Caudate nucleus (tissue), 63 donors: ENCODE measurements at places on chromosomes 4 and X.

DNA sequence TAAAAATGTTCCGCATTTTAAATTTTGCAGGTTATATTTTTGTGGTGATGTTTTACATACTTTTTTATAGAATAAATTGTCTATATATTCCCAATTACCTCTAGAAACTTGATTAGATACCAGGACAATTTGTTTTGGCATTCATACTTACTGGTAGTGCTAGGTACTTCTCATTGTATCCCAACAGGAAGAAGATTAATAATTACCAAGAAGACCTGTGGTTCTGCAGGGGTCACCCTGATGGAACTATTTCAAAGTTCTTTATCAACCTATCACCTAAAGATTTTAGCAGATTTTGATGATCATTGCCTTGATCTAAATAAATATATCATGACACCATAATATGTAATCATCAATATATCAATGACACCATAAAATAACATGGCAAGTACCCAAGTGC, 22.5 kb upstream of the FAM9A start:
- no peak for DNase-seq

DNA sequence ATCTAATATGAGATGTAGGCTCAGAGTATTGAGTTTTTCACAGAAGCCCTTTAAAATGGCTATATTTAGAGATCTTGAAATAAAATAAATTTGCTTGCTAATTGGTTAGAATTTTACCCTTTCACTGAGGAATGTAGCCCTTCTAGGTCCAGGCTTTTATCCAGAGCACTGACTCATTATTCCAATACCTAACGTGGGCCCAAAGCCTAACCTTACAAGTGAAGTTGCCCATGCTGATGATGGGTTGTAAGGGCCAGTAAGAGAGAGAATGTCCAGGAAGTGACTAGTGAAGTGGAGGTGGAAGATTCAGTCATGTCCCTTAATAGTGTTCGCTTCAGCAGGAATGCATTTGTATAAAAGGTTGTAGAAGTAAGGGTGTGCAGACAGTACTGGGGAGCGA, 155.9 kb downstream of the STIM2 start:
- DNase-seq = no peak

DNA sequence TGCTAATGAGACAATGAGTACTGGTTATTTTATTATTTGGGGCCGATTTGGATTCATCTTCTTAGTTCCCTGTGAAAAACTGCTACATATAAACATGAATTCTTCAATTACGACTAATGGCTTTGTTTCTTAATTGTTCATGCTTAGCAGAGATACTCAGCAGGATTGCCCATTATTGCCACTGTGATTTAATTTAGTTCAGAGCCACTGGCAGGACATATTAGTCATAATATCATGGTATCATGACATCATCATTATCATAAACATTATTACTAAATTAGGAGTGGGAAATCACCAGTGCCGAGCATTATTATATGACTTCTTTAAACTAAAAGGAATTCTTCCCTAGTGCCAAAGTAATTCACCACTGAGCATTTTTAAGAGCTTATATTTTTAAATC, 201.4 kb downstream of the SPOCK3 start:
- no peak for DNase-seq

DNA sequence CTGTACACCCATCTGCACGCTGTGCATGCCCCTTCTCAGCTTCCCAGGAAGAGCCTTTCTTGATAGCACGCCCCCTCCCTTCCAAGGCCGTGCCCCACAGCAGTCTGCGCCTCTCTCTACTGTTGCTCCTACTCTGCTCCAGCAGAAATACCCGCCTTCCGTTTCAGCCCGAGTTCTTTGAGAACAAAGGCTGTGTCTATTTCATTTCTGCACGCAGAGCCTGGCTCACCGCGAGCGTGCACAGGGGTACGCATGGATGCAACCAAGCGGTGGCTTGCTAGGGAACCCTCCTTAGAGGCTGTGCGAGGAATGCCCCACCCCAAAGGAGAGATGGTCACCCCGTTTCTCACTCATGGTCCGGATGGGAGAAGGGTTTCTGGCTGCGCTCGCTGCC, 485 bp downstream of the AADAT start:
- DNase-seq = peak; percentile 51

DNA sequence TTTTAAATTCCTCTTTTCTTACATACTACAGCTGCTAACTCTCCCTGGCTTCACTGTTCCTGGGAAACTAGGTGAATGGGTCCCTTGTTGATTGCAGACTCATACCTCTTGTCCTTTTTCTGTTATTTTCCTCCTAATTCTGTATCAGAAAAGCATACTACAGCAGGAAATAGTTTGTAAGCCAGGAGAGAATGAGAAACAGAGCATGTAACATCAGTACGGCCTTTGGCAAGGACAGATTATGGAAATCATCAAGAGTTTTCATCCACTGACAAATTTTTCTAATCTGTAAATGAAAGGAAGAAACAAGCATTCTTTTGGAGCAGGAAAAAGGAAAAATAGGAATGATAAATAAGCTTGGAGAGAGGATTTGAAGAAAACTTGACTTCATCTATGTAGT, 239.2 kb downstream of the ANTXR2 start:
- no peak for DNase-seq

DNA sequence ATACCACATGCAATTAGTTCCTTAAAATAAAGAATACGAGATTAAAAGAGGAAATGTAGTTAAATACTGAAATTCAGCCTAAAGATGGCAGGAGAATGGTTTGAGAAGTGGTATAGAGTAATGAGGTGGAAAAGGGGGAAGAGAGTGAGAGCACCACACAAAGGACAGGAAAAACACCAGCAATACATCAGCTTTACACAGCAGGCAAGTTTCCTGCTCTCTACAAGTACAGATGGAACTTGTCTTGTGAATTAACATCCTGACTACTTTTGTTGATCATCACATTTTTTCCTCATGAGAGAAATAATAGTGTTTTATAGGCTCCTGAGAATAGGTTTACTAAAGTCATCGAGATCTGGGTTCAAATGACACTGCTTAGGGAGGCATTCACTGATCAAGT, 2.9 kb upstream of the UNC5C start:
- no peak for DNase-seq

- no peak for DNase-seq
Measured at GRCh38 chr4:41060352-41061334, 153.7 kb downstream of the APBB2 start.

GRCh38 chr4:118732591-118733330, 47.6 kb downstream of the METTL14 start:
- DNase-seq = no peak

DNA sequence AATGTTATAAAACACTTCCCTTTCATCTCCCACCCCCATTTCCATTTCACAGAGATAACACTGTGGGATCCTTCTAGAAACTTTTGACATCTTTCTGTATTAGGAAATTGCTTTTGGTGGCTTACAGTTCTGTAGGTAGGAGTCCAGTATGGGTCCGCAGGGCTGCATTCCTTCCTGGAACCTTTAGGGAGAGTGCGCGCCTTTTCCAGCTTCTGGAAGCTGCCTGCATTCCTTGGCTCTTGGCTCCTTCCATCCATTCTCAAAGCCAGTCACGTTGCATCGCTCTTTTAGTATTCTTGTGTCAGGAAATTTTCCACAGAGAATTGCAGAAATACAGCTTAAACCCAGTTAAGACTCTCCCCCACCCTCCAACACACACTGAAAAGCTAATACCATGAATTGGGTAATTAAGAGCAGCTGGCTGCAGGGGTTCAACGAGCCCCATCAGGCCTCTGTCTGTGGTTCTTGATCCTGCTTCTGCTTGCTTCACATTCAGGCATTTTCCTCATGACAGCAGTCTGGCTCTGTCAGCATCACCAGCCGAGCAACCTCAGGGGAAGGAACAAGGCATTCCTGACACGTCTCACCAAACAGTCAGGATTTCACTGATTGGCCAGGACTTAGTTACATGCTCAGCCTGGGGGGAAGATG, 48.8 kb downstream of the SEPTIN11 start:
- DNase-seq = no peak

DNA sequence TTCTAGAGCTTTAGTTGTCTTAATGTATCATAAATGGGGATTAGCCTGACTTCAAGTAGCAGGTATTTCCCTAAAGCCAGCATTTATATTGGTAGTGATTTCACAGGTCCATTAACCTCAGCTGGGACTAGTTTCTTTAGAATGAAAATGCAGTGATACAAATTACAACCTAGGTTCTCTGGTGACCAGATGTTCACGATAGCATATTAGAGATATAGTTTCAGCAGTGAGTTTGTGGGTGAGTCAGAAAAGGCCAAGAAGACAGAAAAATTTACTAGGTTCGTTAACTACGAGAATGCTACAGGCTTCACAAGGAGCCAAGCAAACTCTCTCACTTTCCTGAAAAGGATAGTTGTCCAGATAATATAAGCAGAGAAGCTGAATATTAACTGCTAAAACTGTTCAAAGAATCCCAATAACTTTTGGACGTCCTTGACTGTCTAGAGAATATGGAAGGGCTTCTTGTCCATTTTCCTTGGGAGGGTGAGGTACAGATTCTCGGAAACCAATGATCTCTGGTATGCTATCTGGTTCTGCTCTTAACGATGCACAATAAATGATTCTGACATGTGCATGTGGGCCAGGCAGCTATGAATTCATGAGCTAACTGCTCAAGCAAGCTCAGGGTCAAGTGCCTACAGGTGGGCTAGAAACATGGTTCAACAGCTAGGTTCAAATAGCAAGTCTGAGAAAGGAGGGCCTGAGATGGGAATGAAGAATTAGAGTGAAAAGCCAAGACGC, 6.0 kb upstream of the SPCS3 start:
- no peak for DNase-seq

DNA sequence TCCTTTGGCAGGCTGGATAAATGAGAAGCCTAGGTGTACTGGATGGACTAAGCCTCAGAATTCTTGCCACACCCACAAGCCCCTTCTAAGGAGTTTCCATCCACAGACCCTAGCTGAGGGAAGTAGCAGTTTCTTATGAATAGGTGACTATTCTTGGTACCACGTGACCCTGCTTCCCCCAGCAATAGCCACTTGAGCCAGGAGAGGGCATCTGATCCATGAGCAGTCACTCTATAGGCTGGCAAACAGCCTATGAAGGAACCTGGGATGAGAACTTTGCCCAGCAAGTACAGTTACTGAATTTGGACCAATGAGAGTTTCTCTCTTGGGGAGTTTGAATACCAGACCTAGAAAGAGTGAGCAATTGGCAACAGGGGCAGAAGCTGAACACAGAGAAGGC, 84.0 kb downstream of the RTL9 start:
- DNase-seq = no peak

GRCh38 chr4:166308647-166309046, 435.6 kb downstream of the TLL1 start:
- no peak for DNase-seq

GRCh38 chr4:23887989-23888388, 1.9 kb downstream of the PPARGC1A start:
- DNase-seq = no peak

GRCh38 chr4:182809417-182810102, 107.6 kb downstream of the DCTD start:
- DNase-seq = no peak

GRCh38 chrX:68273887-68274286, 159.4 kb downstream of the OPHN1 start:
- no peak for DNase-seq

DNA sequence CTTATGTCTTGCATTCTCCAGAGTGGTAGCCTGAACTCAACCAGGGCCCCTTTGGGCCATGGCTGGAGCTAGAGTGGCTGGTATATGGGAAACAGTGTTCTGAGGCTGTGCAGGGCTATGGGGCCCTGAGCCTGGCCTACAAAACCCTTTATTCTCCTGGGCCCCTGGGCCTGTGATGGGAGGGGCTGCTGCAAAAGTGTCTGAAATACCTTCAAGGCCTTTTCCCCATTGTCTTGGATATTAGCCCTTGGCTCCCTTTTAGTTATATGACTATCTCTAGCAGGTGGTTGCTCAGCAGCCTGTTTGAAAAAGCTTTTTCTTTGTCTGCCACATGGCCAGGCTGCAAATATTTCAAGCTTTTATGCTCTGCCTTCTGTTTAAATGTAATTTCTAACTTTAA, 22.5 kb downstream of the APOOL start:
- no peak for DNase-seq

DNA sequence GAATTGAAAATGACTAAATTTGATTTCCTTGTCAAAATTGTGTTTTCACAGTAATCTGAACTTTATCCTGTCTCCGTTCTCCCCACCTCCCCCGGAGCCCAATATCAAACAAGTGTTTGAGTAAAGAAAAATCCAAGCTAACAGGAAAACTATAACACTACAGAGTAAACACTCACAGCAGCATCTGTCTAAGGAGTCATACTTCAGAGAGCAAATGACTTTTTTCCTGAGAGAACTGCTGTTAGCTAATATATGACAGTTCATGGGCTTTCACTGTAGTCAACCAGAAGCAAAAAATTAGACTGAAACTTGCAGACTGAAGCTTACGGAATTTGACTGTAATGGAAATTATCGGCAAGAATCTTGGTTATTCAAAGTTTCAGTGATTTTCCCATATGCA, 321.7 kb downstream of the ANKRD50 start:
- no peak for DNase-seq

DNA sequence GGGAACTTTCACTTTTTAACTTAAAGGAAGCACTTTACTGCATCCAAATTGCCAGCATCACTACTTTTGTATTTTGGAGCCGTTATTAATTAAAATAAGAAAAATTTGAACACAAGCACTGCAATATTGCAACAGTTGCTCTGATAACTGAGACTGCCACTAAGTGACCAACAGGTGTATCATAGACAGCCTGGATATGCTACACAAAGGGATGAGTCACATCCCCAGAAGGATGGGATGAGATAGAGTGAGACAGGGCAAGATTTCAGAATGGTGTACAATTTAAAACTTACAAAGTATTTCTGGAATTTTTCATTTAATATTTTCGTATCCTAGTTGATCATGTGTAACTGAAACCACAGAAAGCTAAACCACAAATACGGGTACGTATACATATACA, 204.1 kb downstream of the MAPK10 start:
- DNase-seq = no peak

DNA sequence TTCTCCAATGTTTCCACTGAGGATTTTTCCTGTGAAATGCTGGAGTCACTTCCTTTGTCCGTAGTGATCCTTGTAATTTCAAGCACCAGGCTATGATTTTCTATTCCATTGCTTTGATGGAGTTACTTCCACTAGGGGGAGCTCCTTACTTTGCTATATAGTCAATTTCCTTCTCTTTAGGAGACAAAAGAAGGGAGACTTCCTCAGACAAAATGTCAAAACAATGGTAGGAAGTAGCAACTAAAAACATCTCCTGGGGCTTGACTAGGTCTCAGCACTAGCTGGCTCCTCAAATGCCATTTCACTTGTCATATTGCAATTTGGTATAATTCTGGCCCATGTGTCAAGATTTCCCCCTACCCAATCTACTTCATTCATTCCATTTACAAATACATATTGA, 24.1 kb downstream of the ZCCHC12 start:
- peak; percentile 5 for DNase-seq

DNA sequence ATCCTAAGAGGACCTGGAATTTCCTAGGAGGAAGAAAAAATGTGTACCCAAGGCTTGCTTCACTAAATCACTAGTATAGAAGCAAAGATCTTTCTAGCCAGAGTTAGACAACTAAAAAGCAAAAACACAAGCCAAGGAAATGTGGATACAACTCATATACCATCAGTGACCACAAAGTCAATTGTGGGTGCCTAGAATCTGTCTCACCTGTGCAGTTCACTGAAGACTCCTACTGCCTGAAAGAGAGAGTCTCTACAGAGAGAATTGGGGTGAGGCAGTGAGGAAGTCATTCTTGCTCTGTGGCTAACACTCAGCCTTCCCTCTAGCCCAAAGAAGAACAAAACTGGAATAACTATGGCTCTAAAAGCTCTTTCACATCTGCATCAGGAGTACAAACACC, 82.9 kb downstream of the EFHC2 start:
- no peak for DNase-seq
